Fibroblast of the conjunctiva (primary cell): ENCODE measurements at places on chromosomes 12 and 14.

DNA sequence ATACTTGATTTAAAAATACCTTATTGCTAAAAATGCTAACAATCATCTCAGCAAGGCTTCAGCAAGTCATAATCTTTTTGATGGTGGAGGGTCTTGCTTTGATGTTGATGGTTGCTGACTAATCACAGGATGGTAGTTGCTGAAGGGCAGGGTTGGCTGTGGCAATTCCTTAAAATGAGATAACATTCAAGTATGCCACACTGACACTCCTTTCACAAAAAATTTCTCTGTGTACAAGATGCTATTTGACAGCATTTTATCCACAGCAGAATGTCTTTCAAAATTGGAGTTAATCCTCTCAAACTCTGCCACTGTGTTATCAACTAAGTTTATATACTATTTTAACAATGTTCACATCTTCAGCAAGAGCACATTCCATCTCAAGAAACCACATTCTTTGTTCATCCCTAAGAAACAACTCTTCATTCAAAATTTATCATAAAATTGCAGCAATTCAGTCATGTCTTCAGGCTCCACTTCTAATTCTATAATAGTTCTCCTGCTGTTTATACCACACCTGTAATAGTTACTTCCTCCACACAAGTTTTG lies 16.1 kb downstream of the SCAF11 start:
- DNase-seq, result no peak

DNA sequence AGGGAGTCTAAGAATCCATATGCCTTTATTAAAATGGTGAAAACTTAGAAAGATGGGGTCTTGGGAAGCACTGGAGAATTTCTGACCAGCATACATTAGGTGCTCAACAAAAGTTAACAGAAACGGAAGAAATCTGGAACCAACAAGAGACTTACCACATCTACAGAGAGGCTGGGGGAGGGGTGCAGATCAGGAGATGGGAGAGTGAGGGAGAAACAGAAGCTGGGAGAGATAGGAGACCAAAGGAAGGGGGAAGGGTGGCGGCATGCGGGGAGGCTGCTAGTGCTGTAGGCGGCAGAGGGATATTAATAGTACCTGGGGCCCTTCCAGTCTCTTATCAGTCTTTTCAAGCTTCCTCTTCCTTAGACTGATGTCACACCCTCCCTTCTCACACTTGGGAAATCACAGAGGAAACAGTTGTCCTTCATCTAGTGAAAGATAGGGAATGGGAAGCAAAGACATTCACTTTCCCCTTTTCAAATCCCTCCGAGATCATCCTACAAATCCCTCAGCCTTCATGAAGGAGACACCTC lies 18.1 kb downstream of the ZBTB39 start:
- no peak for DNase-seq

GRCh38 chr14:104774453-104775072 lies 21.0 kb downstream of the AKT1 start:
- no peak for DNase-seq

DNA sequence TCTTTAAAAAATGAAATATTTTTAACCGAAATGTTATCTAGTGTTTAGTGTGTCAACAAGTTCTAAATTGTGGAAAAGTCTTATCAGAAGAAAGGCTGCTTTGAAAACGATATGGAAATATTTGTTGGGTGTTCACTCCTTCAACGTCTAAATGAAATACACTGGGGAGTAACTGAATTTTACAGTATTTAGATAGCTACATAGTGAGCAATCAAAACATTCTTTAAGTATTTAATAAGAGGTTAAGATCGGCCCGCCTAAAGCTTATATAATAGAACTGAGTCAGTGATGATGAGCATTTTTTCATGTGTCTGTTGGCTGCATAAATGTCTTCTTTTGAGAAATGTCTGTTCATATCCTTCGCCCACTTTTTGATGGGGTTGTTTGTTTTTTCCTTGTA lies 228.3 kb downstream of the RAD51B start:
- no peak for DNase-seq

DNA sequence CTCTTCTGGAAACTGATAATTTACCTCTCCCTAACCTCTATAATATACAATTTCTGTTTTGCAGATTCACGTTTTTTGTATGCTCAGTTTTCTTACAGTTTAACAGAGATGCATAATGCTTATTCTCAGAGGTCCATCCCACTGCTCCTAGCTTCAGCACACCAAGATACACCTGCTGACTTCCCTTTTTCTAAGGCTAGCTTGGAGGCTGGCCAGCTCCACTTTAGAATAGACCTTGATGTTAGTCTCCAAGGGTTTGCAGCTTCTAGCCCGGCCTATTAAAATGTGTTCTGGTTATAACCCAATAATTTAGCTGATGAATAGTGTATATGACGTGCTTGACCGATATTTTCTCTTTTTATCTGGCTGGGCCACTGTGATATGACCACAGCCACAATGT lies 261.2 kb downstream of the EGLN3 start:
- DNase-seq, result no peak
